Cerebellar cortex (tissue), 1 donor: ENCODE measurements at places on chromosomes 7 and 10.

GRCh38 chr10:110269374-110270318, 35.1 kb downstream of the SMNDC1 start:
- DNase-seq = peak; percentile 59

- DNase-seq = no peak
Observed at GRCh38 chr7:107860981-107861652, 29.9 kb upstream of the DLD start.

- no peak for DNase-seq
Observed at GRCh38 chr10:84341538-84341856, 13.1 kb downstream of the CCSER2 start.

GRCh38 chr7:148695953-148696352, 2.8 kb upstream of the CUL1 start:
- no peak for DNase-seq

GRCh38 chr10:68105820-68106219, 3.5 kb upstream of the MYPN start:
- no peak for DNase-seq

GRCh38 chr10:8088504-8088903, 34.0 kb downstream of the GATA3 start:
- DNase-seq = no peak

GRCh38 chr7:73983437-73984164, 44.4 kb upstream of the ELN start:
- no peak for DNase-seq

- no peak for DNase-seq
Observed at GRCh38 chr10:119852277-119852676, 20.4 kb downstream of the MCMBP start.

GRCh38 chr10:70303730-70304129, 19.9 kb upstream of the NPFFR1 start:
- no peak for DNase-seq

DNA sequence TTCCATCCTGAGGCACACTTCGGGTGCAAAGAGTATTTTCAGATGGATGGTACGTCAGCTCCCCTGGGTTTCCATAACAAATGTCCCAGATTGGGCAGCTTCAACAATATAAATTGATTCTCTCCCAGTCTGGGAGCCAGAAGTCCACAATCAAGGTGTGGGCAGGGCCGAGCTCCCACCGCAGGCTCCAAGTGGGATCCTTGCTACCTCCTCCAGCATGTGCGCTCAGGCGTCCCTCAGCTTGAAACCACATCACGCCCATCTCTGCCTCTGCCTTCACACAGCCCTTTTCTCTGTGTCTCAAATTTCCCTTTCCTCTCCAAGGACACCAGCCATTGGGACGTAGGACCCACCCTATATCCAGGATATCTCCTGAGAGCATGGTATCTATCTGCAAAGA, 153.5 kb downstream of the DIP2C start:
- no peak for DNase-seq

GRCh38 chr7:132115758-132116157, 460.5 kb downstream of the PLXNA4 start:
- DNase-seq = no peak

- peak; percentile 96 for DNase-seq
Observed at GRCh38 chr10:114401195-114401791, 3.0 kb downstream of the AFAP1L2 start.

- DNase-seq = no peak
Observed at GRCh38 chr10:37754538-37755323, 102.7 kb downstream of the ZNF248 start.

- DNase-seq = no peak
Observed at GRCh38 chr7:140036224-140036962, 26.4 kb downstream of the PARP12 start.
